T1000 (cell line): ENCODE measurements at places on chromosomes 16 and 17.
A peak's percentile ranks its signal among the peaks of the same experiment; 100 is the strongest.

GRCh38 chr16:83666449-83666848 lies 141.3 kb upstream of the HSBP1 start:
- no peak for DNase-seq

DNA sequence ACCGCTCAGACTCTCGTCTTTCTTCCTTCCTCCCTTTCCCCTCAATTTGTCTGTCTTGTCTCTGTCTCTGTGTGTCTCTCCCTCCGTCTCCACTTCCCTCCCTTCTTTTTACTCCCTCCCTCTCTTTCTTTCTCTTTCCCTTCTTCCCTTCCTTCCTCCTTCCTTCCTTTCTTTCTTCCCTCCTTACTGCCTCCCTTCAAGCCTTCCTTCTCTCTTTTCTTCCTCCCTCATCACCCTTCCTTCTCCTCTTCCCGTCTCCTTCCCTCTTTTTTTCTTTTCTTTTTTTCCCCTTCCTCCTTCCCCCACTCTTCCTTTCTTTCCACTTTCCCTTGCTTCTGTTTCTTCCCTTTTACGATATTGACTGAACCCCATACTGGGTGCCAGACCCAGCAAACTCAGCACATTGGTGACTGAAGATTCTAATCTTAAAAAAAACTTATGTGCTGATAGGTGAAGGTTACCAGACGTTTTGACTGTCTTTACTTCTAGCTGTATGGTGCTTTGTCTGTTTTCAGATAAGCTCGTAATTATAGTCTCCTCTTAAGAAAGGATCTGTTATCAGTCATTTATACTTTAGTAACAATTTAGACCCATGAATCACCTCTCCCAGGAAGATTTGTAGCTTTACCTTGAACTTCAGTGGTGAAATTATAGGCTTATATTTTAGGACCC lies 481 bp upstream of the BRD7 start:
- no peak for DNase-seq

GRCh38 chr16:19132255-19132654 lies 18.5 kb downstream of the ITPRIPL2 start:
- DNase-seq = no peak

GRCh38 chr17:61440697-61441096 lies 11.5 kb upstream of the TBX4 start:
- no peak for DNase-seq

GRCh38 chr16:48479955-48480354 lies 94.7 kb upstream of the SIAH1 start:
- DNase-seq = no peak

DNA sequence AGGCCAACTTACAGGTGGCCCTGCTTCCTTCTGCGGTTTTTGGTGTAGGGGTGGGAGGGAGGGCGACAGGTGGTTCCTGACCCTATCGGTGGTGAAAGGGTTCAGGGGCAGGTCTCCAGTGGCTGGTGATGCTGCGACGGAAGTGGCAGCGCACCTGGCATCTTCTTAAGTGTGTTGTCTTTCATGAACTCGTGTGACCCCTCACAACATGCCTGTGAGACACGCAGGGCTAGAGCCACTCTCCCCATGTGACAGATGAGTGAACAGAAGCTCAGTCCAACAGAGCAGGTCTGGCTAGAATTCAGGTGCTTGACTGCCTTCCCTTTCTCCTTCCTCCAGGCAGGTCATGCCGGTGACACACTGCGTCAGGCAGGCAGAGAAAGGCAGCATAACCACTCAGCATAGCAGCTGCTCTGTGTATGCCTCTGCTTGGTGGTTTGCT lies 8.0 kb downstream of the TNFAIP1 start:
- no peak for DNase-seq

GRCh38 chr16:27315333-27316037 lies 1.7 kb downstream of the IL4R start:
- DNase-seq = peak; percentile 52

DNA sequence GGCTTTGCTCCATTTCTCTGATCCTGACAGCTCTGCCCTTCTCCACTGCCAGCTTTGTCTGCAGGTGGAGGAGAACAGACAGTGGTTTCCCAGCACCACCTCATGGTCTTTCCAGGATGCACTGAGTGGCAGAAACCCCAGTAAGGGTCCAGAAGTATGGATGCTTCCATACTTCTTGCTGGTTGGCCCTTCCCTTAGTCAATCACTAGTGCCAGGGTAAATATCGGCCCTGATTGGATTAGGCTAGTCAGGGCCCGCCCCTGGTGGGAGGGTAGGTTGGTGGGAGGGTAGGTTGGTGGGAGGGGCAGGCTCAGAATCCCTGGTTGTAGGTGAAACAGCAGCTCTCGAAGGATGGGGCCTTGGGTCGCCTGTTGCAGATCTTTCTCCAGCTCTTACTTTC lies 10.2 kb downstream of the RNF213 start:
- DNase-seq = no peak

- no peak for DNase-seq
Measured at GRCh38 chr16:3458852-3459361, 15.4 kb downstream of the NAA60 start.

DNA sequence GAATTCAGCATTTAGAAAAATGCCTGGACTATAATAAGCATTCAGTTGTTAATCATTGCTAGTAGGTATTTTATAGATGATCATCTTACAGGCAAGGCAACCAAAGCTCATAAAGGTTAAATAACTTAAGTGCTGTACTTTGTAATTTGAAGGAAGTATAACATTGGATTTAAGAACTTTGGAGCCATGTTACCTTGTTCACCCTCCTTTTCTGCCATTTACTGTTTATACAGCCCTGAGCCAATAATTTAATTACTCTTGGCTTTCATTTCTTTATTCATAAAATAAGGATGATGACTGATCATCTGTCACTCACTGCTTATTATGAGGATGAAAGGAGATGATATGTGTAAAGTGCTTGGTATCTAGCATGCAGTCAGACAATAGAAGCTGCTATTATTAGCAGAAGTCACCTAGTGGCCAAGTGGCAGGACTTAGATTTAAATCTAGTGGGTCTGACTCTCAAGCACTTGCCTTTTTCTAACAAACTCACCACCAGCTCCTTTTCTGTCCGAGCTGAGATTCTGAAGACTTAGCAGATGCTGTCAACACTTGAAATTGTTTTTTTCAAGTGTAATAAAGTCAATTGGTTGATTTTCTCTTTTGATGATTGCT lies 18.3 kb upstream of the DDX52 start:
- DNase-seq = no peak

- DNase-seq = no peak
Measured at GRCh38 chr16:47977802-47978201, 178.0 kb downstream of the ABCC12 start.

DNA sequence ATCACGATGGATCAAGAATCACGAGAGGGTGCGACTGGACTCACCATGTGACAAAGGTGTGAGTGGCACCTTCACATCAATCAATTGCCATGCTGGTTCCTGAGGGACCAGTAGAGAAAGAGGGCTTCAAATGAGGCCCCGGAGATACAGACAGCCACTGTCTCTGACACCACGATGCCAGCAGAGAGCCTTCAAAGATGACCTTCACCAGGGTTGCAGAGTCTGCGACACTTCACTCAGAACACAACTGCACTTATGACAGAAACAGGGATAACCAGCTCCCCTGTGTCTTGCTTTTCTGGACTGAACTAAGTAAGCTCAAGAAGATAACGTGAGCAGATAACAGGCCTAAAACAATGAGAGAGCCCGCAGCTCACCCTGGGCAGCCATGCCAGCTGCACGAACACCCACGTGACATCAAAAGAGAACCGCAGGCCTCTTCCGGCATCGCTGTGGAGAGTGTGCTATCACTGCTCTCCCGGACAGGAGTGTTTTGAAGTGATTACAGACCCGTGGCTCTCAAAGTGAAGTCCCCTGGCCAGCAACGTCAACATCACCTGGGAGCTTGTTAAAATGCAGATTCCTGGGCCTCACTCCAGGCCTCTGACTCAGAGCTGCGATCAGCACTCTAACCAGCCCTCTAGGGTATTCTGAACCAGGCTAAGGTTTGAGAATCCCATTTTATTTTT lies 36.4 kb downstream of the KLHDC4 start:
- DNase-seq = no peak

- no peak for DNase-seq
Measured at GRCh38 chr16:24969071-24969470, 46.1 kb downstream of the ARHGAP17 start.

GRCh38 chr17:16511593-16511992 lies 19.6 kb upstream of the LRRC75A start:
- no peak for DNase-seq

DNA sequence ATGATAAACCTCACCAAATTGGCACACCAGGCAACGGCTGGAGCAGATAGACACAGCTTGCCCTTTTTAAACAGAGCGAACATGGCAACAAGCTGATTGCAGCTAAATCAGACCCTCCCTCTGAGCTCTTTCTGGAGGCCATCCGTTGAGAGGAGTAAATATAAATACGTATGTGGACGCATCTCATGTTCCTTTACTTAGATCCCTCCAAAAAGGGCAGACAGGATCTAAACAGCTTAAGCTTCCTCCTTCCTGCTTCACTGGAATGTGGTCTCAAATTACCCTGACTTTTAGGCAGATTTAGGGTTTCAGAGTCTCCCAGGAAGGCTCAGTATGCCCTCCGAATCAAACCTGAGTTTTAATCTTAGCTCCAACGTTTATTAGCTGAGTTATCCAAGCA lies 204.7 kb upstream of the GOT2 start:
- no peak for DNase-seq

GRCh38 chr17:81166033-81166492 lies at the start of gene AATK:
AATK (minus strand) TSS chr17:81166221; CDS start chr17:81165992, 229 bp downstream.
- DNase-seq = no peak

- DNase-seq = no peak
Measured at GRCh38 chr17:76824093-76824492, 44.1 kb upstream of the MGAT5B start.

DNA sequence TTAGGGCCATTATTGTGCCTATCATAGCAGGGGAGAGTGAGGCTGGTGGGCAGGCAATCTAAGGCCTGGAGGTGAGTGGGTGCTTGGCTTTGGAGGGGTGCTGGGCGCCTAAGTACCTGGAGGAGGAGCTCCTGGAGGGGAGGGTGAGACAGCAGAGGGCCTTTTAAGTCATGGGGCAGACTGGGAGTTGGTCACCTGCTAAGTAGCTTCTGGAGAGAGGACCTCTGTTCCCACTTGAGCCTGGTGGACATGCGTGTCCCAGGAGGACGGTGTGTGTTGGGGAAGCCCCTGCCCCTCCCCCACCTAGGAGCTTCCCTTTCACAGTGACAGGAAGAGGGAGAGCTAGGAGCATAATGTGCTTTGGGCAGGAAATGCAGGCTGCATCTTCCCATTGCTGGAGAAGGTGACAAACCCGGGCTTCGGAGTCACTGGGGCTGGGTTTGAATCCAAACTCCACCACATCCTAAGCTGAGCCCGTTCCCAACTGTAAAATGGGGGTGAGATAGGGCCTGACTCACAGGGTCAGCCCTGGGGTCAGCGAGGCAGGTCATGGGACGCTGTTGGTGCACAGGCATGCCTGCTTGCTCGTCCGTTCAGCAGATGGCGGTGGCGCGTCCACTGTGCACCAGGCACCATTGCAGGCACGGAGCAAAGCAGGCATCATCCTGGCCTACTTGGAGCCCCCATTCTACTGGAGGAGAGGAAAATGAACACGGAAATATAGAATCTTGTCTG lies 37.9 kb downstream of the CMIP start:
- DNase-seq = no peak

DNA sequence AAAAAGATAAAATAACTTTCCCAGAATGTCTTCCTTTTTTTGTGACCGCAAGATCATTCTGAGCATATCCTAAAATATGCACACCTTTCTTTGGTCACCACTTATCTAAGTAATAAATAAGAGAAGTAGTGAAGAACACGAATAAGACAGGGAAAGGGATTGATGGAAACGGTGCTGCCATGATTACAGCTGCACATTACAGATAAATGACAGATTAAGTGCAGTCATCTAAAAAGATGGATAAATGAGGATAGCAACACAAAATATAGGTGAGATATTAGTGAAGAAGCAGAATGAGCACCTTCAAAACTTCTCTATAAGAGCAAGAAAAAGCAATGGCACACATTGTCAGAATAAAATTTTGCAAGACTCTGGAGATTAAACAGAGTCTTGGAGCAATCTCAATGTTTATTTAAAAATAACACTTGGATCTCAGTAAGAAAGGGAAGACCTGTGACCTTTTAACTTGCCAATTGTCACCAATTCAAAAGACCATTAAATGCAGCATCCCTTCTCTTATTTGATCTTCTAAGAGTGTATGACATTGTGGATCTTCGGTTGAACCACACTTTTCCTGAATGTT lies 567.1 kb downstream of the KCNJ2 start:
- no peak for DNase-seq

DNA sequence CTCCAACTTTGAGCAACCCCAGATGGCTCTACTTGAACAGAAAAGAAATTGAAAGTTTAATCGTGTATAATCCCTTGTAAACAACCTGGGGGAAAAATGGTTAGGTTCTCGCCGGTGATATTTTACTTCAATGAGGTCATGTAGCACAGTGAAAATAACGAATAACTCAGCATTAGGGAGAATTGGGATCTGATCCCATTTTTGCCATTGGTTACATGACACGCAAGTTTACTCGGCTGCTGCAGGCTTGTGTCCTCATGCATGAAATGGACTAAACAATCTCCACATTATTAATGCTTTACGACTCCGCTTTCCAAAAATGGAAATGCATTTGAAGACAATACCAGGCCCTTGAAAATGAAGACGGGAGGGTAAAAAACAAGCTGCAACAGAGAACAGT lies 45.5 kb upstream of the LRRC37A3 start:
- no peak for DNase-seq

DNA sequence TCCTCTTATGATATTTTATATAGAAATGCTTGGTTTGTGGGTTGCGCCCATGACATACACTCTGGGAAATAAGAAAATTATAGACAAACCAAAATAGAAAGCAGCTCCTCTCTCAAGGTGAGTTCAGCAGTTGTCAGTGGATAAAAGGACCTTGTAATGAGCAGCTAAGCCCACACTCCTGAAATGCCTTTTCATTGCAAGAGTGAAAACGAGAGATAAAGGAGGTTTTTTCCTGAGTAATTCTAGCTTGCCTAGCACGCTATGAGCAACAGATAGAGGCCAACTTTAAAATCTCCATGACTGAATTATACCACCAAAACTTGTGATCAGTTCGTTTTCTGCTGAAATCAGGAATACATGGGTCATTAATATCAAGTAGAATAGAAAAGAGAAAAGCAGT lies 261.8 kb upstream of the CACNG5 start:
- no peak for DNase-seq

GRCh38 chr16:19666477-19666876 lies 51.5 kb downstream of the KNOP1 start:
- no peak for DNase-seq

DNA sequence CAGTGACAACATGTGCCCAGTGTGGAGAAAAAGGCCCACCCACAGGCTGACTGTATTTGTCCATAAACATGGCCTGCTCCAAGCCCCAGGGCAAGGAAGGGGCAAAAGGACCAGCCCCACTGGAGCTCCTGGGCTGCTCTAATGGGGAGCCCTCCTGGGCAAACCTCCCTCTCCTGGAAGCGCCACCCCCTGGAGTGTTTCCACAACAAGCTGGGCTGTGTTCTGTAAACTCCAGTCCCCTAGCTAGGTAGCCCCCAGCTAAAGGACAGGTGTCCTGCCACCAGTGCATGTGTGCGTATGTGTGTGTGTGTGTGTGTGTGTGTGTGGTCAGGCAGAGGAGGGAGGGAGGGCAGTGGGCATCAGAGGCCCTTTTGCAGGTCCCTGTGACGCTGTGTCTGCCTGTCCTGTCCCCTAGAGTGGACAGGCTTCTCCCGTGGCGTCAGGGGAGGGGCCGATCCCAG lies 11.3 kb upstream of the STAC2 start:
- DNase-seq = no peak
